Hindlimb muscle (tissue), 1 donor: ENCODE measurements at places on chromosomes 4 and X. TPM values are rescaled to one million over a fixed set of nuclear protein-coding genes. Genes with fewer than 3 reads are reported as not detected.

GRCh38 chr4:100063355-100063754, 113.3 kb upstream of the H2AZ1 start:
- DNase-seq, result no peak

- DNase-seq, result no peak
Measured at GRCh38 chr4:51885363-51885762, 42.4 kb downstream of the DCUN1D4 start.

The AKAP14 gene
- not detected for polyA plus RNA-seq

The MAGEA2 gene
- polyA plus RNA-seq, result not detected

- DNase-seq, result no peak
Measured at GRCh38 chr4:169583563-169583962, 28.8 kb downstream of the NEK1 start.

The TMEM35A gene
- 1.5 TPM for polyA plus RNA-seq

DNA sequence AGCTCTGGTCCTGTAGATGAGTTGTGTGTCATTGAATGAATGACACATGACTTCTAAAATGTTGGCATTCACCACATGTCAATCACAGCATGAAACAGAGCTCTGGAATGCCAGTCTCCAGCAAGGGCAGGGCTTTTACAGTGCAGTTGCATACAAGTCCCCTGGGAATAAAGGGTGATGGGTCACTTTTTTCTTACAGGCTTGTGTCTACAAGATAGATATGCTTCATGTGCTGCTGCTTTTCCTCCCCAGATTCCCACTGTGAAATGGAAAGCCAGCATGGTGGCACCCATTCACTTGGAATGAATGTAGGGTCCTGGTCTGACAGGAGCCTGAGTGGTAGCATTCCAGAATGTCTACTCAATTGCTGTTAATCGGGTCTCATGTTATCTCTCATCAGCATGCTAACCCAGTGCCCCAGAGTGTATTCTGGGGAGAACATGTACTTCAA, 159.1 kb upstream of the KIT start:
- no peak for DNase-seq

DNA sequence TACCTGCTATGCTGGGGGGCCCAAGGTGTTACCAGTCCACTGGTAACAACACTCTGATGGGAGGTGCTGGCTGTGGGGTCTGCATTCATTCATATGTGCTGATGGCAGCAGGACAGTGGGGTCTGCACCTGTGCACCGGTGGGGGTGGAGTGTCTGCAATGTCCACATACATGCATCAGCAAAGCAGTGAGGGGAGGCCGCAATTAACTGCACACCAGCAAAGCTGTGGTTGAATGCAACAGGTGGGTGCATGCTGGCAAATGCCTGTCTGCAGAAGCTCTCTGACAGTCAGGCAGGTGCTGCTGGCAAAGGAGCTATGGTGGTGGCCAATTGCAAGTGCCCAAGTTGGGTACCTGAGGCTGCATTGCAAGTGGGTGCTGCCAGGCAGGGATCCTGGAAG, 426.5 kb upstream of the FMR1 start:
- DNase-seq, result no peak

The UBA1 gene
- 152 TPM for polyA plus RNA-seq

DNA sequence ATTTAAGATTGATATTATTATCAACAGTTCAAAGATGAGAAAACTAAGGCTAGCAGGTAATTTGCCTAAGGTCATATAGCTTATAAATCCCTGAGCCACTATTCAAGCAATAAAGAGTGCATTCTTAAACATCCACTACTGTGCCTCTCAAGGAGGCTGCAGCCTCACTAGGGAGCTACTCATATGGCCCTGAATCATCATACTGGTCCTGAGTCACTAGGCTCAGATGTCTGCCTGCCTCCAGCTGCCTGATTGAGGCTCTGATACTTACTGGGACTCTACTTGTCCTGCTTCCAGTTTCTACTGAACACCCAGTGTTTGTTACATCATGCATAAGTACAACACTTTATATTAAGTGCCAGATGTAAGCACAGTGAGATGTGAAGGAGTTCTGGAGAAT, 110.7 kb downstream of the AASDH start:
- DNase-seq, result no peak

GRCh38 chr4:88821522-88821921, 123.9 kb upstream of the NAP1L5 start:
- no peak for DNase-seq

The ARHGAP36 gene
- 522 TPM for polyA plus RNA-seq

- DNase-seq, result no peak
Measured at GRCh38 chr4:123603165-123603564, 206.6 kb downstream of the SPRY1 start.

GRCh38 chr4:173736840-173737239, 206.8 kb upstream of the HAND2 start:
- DNase-seq, result no peak

The IL13RA1 gene
- polyA plus RNA-seq, result 35.8 TPM

DNA sequence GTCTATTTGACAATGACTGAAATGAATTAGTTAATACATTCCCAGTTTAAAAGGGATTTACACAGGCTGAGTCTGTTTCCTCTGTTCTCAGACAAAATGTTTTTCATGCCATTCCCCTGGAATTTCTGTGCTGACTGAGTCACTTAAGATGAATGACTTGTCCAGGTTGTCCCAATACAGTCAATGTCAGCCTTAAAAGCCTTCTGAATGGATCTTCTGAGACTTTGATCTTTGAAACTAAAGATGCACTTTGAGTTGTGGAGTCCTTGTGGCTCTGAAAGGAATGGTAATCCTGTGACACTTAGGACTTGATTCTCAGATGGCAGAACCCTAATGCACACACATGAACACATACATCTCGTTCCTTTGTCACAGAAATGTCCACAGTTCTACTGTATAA, 622.2 kb upstream of the GRID2 start:
- DNase-seq, result no peak

The ADH7 gene
- polyA plus RNA-seq, result not detected

DNA sequence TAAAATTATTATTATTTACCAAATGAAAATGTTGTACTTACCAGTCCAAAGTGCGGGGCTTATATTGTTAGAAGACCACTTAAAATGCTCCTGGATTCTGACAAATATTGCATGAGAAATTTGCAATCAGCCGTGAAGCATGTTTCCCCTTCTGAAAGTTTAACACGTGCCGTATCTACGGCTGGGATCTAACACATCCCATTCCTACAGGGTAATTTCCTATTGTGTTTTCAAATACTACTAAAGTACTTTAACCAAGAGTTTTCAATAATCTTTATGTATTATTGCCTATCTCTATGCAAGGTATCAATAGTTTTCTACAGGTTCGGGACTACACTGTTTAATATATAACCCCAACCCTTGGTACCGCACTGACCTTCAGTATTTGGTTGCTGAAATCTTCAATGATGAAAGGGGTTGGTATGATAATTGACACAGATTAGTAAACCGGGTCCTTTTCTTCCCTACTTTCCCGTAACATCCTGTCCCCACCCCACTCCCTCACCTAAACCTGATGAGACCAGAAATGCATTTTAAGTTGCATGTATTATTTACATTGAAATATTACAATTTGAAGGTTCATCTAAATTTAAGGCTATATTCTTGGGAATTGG, 795 bp upstream of the BRWD3 start:
- no peak for DNase-seq

DNA sequence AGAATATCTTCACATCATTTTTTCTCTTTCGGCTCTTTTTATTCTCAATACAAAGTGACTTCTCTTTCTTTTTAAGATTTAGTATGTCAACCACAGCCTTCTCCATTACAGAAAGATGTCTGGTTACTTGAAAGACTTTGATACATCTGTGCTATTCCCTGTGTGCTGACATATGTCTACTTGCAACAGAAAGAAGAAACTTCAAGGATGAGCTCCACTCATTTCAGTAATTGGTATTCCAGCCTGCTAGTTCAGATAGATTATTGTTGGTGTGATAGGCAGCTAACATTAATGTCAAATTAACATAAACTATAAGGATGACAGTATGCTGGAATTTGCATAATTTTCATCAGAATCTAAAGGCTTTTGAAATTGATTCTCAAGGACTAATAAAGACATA, 948.7 kb downstream of the PCDH18 start:
- no peak for DNase-seq

DNA sequence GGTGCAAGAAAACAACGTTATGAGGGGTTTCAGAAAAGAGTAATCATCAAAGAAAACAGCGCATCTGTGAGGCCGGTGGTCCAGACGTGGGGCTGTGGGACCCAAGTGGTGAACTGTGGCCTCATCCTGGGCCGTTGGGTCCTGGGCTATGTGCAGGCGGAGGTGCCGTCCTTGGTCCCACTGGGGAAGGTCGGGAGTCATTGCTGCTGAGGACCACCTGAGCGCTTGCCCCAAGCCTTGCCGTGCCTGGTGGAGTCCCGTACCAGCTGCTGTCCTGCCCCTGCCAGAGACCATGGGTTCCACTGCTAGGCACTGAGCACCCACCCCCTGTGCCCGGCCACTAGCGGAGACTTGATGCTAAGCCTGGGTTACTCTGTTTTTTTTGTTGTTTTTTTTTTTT, 25.5 kb upstream of the UVSSA start:
- no peak for DNase-seq

The VCX2 gene
- polyA plus RNA-seq, result not detected

DNA sequence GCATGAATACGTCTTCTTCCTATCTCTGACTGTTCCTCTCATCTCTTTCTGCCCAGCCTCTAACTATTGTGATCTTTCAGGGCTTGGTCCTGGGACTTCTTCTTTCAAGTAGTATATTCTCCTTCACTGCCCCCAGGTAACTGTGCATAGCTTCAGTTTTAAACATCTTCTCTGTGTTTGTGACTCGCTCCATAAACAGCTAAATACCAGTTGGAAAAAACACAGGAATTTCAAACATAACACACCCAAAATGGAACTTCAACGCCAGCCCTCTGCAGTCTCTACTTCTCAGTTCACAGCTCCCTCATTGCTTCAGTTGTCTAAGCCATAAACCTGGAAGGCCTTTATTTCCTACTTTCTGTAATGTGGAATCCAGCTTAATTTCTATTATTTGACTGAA, 16.6 kb downstream of the TRIML2 start:
- no peak for DNase-seq

- no peak for DNase-seq
Measured at GRCh38 chr4:73668782-73669201, 48.6 kb upstream of the RASSF6 start.
